CD4-positive, alpha-beta T cell treated with Interleukin-15 for 1 hour (primary cell): ENCODE measurements at places on chromosomes 5 and 9.

DNA sequence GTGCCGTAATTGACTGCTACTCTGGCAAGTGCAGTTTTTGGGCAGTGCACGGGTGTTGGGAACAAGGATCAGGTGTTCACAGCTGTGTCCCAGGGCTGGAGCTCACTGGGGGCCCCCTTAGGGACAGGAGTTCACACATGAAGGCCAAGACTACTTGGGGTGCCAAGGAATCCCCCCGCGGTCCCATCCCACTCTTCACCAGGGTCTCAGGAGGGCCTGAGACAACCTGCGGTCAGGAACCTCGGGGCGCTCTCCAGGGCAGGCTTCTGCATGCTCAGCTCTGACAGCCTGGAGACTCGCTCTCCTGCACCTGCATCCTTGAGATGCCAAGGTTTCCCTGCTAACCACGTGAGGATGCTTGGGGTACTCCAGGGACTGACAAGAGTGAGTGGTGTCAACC, 2.3 kb upstream of the MAN1B1 start:
- DNase-seq, result no peak

DNA sequence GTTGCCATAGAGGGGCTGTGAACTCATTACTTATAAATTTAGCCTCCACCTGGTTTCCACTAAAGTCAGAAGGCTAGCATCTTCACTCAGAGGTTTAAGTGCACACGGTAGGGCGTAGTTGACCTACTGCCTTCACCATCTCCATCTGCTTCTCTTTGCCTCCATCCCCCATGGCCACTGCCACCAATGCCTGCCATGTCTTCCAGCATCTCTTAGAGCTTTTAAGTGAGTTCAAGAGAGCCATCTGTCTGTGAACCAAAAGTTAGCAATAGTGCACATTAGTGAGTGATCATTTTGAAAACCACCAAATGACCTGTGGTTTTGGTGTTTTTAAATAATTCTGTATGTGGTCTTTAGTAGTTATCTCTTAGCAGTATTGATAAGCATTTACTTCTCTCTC, 102.0 kb downstream of the DMRTA1 start:
- DNase-seq, result no peak

DNA sequence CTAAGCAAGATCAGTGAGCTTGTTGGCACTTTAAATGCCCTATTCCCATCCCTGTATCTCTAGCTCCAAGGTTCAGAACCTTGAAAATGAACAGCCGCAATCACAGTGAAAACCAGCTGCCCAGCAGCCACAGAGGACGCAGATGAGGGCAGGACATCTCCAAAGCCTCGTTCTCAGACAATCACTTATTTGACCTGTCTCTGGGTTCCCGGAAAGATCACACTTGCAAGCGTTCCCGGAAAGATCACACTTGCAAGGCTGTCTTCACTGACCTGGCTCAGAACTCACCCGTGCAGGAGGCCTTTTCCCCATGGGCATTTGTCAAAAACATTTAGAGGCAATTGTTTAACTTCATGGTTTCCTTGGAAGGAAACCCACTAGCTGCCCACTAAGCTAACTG, 25.7 kb downstream of the IPPK start:
- DNase-seq, result no peak

- DNase-seq, result no peak
Measured at GRCh38 chr5:136209346-136209910, 16.5 kb upstream of the SMIM32 start.

- DNase-seq, result no peak
Measured at GRCh38 chr9:17521100-17521855, 57.6 kb upstream of the SH3GL2 start.
